Brain microvascular endothelial cell (primary cell): ENCODE measurements at places on chromosomes 5 and 9.

DNA sequence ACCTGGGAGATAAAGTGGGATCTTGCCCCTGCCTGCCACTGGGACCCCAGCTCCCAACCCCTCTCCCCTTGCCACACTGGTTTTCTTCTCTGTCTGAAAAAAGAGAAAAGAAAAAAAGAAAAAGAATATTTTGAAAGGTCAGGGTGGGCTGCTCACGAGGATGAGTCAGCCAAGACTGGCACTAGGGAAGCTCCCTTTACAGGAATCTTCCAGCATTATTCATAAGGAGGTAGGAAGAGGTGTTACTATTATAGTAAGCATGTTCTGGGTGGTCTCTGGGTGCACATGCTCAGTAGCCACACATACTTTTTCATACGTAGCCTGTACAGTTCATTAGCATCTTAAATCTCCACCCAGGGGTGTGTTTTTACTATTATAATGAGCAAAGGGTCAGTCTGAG, 46.8 kb upstream of the HAND1 start:
- DNase-seq, result no peak

DNA sequence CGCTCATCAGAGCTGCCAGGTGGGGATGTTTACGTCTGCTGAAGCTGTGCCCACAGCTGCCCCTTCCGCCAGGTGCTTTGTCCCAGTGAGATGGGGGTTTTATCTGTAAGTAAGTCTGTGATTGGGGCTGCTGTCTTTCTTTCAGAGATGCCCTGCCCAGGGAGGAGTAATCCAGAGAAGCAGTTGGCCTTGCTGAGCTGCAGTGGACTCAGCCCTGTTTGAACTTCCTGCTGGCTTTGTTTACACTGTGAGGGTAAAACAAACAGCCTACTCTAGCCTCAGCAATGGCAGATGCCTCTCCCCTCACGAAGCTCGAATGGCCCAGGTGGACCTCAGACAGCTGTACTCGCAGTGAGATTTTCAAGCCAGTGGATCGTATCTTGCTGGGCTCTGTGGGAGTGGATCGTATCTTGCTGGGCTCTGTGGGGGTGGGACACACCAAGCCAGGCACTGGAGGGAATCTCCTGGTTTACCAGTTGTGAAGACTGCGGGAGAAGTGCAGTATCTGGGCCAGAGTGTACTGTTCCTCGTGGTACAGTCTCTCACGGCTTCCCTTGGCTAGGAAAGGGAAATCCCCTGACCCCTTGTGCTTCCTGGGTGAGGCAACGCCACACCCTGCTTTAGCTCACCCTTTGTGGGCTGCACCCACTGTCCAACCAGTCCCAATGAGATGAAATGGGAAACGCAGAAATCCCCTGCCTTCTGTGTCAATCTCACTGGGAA, 530.1 kb upstream of the DMAC1 start:
- no peak for DNase-seq

DNA sequence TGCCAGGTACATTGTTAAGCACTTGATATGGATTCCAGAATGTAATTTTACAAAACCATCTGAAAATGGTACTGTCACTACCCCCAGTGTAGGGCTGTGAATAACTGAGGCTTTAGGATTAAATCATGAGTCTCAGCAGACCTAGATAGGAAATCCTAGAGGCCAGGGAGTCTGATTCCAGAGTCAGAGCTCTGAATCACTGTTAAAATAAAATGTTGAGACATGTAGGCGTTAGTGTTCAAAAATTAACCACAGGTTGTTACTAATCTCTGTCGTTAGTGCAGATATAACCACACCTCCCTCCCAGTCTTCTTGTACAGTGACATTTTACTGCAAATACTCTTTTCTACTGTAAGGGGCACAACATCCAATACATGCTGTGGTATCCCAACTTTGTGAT, 1828.8 kb downstream of the MAT2B start:
- DNase-seq, result no peak

DNA sequence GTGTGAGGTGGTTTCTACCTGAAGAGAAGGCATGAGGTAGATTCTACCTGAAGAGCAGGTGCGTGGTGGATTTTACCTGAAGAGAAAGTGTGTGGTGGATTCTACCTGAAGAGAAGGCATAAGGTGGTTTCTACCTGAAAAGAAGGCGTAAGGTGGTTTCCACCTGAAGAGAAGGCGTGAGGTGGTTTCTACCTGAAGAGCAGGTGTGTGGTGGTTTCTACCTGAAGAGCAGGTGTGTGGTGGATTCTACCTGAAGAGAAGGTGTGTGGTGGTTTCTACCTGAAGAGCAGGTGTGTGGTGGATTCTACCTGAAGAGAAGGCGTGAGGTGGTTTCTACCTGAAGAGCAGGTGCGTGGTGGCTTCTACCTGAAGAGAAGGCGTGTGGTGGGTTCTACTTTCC, 192.8 kb downstream of the MED10 start:
- DNase-seq, result no peak

GRCh38 chr9:127311239-127311741, 46.7 kb downstream of the GARNL3 start:
- peak; percentile 52 for DNase-seq

DNA sequence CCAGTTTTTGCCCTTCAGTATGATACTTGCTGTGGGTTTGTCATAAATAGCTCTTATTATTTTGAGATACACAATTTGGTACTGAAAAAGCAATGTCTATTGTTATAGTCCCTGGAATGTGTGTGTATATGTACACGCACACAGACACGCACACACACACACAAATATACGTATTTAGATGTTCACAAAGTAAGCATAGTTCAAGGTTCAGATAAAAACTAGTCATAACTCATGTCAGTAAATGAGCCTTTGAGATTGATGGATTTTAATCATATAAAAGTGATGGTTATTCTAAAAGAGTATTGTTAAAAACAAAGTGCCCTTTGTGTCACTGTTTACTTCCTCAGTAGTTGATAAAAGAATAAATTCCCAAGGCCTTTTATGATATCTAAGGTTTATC, 147.3 kb downstream of the PARP8 start:
- DNase-seq, result no peak

DNA sequence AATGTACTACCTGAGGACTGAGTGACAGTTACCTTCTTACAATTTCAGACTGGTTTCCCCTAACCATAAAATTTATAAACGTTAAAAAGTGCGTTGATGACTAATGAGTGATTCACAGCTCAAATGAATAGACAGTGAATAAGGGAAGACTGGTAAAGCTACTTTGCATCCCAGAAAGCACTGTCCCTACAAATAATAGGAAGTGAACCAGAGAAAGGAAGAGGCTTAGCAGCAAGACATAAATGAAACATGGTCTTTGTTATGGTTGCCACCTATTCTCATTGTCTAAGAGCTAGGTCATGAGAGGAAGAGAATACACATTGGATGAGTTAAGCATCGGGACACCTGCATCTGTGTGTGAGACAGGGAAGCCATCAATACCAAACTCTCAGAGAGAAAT, 849.2 kb downstream of the TAF11L14 start:
- no peak for DNase-seq

DNA sequence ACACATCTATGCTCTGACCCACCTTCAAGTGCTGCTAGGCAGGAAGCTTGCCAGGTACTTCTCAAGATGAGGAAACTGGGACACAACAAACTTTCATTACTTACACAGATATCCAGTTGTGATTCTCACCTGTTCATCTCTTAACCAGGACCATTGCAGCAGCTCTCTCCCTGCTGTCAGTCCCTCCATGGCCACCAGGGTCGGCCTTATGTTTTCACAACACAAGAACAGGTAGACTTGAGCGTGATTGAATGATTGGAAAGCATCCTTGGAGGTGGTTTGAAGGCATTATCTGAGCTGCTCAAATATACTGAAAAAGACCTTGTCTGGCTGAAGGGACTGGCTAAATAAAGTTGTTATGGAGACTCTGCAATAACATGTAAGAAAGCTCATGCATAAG, 94.4 kb downstream of the MTREX start:
- DNase-seq, result no peak

DNA sequence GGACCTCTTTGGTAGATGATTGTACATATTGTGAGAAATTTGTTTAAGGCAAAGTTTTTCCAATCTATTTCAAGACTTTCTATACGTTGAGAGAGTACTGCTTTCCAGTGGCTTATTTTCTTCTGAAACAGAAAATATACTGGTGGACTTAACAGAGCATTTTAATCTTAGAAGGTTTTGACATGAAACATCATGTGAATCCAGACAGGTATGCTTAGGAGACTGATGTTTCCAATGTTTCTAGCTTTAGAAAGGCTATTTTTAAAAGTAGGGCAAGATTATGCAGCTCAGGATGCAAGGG, 71.0 kb downstream of the PIK3R1 start:
- DNase-seq, result no peak

GRCh38 chr5:132916086-132916485, 42.6 kb downstream of the LEAP2 start:
- no peak for DNase-seq

GRCh38 chr9:133691626-133692363, 46.4 kb downstream of the SARDH start:
- DNase-seq, result peak; percentile 58

DNA sequence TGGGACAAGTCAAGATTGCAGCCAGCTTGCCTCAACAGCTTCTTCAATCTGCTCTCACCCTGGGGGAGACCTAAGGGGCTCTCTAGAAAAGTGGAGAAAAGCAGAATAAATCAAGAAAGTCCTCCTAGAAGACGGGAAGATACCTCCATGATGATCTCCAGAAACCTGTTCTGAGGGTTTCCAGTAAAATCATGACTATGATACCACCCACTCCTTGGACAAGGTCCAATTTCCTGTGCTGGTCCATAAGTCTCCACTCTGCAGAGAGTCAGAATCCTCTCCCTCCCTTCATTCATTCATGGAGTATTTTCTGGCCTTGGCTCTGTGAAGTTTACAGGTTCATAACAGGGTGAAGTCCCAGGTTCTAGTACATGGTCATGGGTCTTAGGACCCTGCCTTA, 168.6 kb downstream of the SLC12A2 start:
- DNase-seq, result no peak

- no peak for DNase-seq
These were observed 28.6 kb downstream of the DAB2IP start for GRCh38 chr9:121679901-121680635.

- no peak for DNase-seq
These were observed 11.7 kb upstream of the PCDHB1 start for GRCh38 chr5:141039517-141039916.

- no peak for DNase-seq
These were observed 92.5 kb upstream of the CPEB4 start for GRCh38 chr5:173795601-173796000.

DNA sequence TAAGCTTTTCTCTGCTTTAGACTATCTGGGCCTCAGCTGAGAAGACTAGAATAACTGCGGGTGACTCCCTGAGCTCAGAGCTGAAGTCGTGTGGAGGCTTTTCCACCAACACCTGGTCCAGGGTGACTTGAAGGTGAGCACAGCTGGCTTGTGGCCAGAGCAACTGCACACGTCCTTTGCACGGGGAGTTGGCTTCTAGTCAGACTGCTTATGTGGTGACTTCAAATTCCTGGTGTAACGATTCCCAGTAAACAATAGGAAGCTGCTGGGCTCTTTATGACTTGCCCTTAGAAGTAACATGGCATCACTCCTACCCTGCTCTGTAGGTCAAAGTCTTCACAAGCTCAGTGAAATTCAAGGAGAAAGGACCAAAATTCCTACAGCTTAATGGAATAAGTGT, 800.6 kb upstream of the CDH6 start:
- no peak for DNase-seq

- no peak for DNase-seq
These were observed 250.5 kb upstream of the TUT7 start for GRCh38 chr9:86604741-86605140.

DNA sequence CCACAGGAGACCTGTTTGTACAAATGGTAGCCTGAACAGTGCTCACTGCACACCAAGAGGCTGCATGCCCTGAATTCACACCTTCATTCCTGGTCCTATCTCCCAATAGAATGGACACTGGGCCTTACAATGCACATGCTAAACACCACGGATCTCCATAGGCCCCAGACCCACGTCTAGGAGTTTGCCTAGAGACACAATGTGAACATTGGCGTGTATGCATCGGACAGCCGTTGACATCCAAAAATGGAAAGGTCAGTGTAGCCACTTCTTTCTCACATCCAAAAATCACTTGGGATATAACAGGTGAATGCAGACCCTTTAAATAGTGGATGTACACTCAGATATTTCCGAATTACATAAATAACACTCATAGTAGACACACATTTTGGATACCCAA, 927 bp downstream of the PAX5 start:
- DNase-seq, result no peak

DNA sequence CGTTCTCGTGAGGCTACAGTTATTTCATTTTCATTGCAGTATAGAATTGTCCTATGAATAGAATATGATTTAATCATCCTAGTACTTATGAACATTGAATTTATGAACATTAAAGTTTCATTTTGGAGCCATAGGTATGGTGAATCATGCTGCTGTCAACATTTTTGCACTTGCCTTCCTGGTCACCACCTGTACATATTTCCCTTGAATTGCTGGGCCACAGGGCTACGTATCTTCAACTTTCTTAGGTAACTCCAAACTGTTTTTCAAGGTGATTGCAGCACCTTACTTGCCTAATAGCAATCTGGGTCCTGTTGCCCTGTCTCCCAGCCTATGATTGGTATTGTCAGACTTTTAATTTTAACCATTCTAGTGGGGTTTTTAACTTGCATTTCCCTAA, 6.5 kb upstream of the RNF145 start:
- DNase-seq, result no peak

DNA sequence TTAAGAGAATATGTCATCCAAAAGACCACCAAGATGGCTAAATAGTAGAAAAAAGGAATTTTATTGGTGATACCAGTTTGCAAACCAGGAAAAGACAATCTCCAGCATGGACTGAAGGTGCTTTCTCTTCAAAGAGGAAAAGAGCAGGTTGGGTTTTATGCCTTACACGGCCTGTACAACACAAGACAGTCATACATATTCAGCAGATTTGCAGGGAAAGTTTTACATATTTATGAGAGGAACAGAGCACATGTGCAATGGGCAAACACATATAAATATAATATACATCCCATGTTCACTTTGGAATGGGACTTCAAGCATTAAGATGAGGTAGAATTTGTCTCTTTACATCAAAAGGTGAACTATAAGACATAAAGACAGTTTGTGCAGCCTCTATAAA, 70.3 kb upstream of the PPP2CA start:
- no peak for DNase-seq

GRCh38 chr9:122228191-122228567, 578 bp downstream of the LHX6 start:
- no peak for DNase-seq

DNA sequence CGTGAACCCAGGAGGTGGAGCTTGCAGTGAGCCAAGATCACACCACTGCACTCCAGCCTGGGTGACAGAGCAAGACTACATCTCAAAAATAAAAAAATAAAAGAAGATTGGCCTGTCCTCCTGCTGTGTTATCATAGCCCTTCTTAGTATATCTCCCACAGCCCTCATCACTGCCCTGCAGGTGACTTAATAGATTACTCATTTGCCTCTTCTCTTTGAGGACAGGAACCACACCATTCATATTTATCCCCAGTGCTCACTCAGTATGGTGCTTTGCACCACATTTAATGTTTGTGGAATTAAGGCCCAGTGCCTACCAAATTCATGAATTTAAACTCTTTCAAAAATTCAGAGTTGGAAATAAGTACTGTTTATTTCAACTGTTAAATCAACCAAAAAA, 10.3 kb downstream of the IDNK start:
- DNase-seq, result no peak
